ENCODE measurements at places on chromosomes 1 and 21.

- DNase-seq: no peak
Measured at GRCh38 chr1:147849098-147849895, 53.3 kb upstream of the GJA8 start.

DNA sequence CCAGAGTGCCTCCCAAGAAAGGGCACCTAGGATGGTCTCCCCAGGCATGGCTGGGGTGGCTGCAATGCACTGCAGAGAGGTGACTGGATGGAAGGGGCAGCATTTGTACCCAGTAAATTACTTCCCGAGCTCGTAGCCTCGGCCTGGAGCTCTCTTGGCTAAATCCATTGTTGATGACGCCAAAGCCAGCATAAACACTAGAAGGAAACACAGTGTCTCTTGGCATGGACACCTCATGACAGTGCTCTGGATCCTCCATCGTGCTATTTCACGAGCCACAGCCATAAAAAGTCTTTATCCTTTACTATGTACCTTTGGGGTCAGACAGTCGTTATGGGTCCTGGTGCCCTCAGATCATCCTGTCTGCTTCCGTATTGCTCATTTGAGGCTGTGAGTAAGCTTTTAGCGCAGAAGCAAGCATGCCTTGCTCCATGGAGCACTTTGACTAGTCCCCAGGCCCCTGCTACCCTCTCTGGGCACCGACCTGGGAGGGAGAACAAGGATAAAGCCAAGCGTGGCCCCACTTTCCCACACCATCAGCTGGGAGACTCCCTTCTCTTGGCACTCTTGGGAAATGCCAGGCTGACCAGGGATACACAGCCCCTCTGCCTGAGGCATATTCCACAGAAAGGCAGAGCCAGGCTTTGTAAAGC is 10.3 kb upstream of the PRELP start:
- DNase-seq: no peak

DNA sequence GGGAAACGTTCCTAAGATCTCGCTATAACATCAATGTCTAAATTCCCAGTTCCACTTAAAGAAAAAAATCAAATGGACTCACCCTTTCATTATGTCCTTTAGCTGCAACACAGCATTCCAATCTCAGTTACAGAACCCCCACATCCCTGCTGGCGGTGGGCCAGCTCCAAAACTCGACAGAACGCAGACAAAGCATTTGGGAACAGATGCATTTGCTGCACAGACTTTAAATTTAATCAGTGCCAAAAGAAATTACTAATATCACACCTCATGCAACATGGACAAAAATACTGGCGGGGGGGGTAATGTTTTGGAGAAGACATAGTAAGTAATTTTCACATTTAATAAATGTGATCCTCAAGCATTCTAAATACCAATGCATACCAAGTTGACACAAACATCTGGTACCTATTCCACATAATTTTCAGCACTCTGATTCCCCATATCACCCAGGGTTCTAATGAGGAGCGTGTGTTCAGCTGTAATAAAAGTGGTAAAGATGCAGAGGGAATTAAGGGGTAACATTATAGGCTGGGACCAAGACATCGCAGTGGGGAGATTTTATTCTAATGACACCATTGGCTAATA is 79.7 kb downstream of the TGFBR3 start:
- no peak for DNase-seq

- no peak for DNase-seq
Measured at GRCh38 chr21:35002879-35003722, 46.0 kb downstream of the RUNX1 start.

DNA sequence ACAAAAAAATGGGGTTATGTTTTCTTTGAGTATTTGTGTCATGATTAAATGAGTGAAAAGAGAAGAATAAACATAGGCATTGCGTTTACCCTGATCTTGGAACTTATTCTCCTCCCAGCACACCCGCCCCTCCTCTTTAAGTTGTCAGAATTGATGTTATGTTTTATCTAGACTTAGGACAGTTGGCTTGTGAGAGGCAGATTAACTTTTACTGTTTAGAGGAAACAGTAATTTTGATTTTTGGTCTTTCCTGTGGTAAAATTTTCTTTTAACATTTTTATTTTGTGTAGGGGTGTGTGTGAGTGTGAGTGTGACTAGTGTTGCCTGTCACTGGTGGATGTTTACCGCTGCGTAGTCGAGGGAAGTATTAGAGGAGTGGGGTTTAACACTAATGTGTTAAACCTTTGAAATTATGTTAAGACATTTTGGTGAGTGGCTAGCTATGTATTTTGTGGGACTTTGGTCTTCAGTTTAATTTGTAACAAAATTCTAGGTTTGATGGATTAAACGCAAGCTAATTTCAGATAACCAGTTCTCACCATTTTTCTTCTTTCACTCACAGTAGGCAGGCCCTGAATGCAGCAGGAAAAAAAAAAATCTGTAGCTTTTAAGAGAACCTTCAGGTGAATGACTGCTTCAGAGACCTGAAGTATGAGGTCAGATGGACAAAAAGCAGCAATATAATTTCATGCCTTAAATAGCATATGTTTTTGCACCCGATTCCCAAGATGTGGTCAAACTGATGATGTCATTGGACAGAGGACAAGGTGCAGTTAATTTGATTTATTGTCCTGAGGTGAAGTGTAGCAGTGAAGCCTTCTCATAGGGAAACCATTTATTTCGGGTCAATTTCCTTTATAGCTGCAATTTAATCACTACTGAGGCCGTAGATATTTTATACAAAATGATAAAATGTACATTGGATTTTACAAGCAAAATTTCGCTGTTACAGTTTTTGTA is 2.7 kb downstream of the POU2F1 start:
- no peak for DNase-seq

- no peak for DNase-seq
Measured at GRCh38 chr1:233582439-233582838, 31.5 kb upstream of the KCNK1 start.

- peak; percentile 39 for DNase-seq
Measured at GRCh38 chr1:167059045-167059808, 30.9 kb downstream of the GPA33 start.

DNA sequence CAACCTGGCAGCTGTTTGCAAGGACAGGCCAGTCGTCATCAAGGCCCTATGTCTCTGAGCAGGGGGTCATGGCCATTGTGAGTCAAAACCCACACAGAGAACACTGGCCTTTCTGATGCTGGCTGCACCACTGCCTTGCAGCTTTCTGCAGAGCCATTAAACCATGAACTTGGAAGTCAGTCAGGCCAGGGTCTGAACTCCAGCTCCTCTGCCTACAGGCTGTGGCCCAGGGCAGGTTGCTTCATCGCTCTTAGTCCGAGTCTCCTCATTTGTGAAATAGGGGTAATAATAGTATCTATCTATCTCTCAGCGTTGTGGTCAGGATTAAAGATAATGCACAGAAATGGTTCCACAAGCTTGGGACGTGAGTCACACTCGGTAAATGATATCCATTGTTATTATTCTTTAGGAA is 35.8 kb upstream of the HIVEP3 start:
- no peak for DNase-seq

- DNase-seq: no peak
Measured at GRCh38 chr1:90710579-90711536, 6.2 kb downstream of the BARHL2 start.

DNA sequence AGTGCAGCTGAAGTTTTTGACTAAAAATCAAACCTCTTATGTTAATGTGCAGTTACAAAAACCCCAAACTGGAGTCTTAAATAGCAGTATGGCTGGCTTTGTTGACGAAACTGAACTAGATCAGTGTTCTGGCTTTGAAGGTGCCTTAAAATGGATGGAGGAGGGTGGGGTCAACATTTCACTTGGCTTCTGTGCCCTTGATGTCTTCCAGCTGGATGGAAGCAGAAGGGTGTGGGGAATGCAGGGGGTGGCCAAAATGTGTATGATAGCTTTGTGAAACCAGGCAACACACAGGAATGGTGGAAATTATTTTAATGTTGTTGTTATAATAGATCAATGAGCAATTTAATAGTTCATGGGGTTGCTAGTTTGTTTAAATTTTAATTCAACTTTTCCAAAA is 96.8 kb upstream of the C1orf105 start:
- no peak for DNase-seq

GRCh38 chr1:39996396-39997004 is 41.6 kb downstream of the MFSD2A start:
- DNase-seq: no peak

GRCh38 chr1:211601159-211601558 is 22.2 kb upstream of the SLC30A1 start:
- no peak for DNase-seq

DNA sequence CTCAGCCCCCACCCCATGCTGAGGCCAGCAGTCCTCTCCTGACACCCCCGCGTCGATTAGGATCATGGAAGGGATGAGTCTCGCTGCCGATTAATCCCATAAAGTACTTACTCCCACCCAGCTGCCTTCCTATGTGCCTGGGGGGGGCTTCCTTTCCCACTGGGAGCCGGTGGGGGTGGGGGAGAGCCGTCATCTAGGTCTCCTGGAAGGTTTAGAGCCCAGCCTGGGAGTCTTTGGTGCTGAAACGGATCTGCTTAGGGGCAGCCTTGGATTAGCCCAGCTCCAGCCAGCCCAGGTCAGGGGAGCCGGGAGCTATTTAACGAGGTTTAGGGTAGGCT is 9.8 kb downstream of the SAMD11 start:
- no peak for DNase-seq

DNA sequence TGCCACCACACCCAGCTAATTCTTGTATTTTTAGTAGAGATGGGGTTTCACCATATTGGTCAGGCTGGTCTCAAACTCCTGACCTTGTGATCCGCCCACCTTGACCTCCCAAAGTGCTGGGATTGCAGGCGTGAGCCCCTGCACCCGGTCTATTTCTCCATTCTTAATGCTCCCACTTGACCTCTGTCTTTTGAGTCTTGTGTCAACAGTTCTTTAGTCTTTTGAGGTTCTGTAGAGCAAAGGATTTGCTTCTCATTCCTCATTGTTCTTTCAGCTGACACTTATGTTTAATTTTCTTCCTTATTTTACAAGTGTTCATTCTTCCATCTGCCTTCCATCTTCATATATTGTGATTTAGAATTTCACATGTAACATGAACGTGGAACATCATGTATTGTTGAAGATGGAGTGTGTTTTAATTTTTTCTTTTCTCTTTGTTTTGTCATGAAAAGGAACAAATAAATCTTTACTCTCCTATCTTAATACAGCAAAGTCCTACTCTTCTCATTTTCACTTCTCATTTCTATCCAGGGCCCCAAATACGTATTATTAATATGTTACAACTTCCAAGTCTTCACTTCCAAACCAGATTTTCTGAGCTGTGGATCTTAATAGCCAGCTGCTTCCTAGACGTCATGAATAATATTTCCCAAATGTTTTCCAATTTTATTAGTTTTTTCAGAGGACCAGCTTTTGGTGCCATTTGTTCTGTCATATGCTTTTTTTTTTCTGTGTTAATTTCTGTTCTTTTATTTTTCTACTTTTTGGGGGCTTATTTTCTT is 16.9 kb downstream of the MTF2 start:
- DNase-seq: no peak

GRCh38 chr1:23422941-23423340 is 1.6 kb downstream of the TCEA3 start:
- no peak for DNase-seq

GRCh38 chr1:185241127-185241526 is 75.9 kb downstream of the IVNS1ABP start:
- no peak for DNase-seq

DNA sequence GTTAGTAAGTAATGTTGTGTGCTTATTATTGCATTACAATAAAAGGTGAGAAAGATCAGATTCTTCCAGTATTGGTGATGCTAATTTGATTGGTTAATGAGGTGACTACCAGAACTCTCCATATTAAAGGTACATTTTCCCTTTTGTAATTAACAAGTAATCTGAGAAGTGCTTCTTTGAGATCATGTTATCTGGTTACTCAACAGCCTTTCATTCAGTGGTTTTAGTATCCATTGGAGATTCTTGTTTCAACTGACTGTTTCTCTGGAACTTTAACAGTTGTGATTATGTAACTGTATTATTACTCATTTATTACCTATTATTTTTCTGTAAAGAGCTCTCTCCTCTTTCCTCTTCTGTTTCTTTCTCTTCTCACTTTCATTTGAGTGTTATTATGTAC is 86.7 kb downstream of the PEX14 start:
- DNase-seq: no peak

GRCh38 chr1:219913005-219913770 is 15.2 kb downstream of the SLC30A10 start:
- no peak for DNase-seq

DNA sequence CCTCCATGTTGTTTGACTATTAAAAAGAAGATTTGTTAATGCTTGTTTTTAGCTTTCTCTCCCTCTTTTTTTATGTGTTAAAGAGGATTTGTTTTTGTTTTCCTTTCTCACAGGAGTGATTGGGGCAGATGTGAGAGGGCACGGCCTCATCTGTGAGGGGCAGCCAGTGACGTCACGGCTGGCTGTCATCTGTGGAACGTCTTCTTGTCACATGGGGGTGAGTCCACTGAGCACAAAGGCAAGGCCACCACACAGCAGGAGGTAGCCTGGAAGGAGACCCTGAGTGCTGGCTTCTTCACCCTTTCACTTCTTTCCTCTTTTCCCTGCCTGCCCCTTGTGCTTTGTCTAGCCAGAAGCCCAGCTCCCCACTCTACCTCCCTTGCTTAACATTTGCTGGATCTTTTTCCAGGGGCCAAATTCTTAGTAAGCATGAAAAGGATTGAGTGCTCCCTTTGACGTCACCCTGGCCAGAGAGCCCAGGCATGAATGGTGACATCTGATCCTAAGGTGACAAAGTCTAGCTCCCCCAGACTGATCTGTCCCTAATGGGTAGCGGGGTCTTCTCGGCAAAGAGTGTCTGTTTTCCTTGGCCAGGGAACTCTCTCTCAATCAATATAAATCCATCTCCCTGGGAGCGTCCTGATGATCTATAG is 257.2 kb downstream of the FGGY start:
- no peak for DNase-seq

DNA sequence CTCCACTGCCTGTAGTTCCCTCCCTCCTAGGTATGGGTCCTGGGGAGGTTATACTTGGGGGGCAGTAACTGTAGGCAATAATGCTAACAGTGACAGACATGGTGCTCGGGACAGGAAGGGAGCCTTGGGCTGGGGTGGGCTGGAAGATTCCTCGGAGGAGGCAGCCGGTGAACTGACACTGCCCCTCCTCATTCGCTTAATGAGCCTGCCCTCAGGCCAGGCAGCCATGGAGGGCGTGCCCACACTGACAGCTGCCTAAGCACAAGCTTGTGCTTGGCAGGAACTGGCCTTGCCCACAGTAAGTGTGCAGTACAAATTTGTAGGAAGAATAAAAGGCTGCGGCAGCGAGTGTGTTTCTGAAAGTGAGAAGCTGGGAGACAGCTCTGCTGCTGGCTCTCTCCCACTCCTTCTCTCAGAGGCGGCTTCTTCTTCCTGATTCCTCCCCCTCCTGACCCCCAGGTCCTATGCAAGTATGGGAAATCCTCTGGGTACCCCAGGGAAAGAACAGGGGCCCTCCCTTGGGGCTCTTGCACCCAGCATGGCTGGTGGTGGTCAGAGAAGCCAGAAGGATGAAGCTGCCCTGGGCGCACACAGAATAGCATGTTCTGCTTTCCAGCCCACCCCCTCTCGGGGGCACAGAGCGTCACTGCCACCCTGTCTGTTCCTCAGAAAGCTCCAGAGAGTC is 23.6 kb downstream of the OPTC start:
- no peak for DNase-seq

DNA sequence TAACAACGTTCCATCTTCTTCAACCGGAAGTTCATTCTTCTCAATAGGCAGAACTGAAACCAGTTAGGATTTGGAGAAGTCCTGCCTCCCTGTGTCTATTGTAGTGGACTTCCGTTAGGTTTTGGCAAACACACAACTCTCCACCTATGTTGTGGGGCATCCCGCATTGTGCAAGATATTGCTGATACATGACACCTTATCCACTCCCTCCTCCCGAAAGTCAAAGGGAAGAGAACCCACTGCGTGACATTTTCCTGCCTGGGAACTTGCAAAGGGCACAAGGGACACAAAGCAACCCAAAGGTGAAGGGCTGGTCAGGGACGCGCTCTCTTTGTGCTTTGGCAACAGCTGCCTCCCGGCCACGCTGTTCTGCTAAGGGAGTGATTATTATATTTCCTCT is 164.8 kb downstream of the TPR start:
- no peak for DNase-seq

Data from stimulated activated CD8-positive, alpha-beta memory T cell treated with anti-CD3 and anti-CD28 coated beads, Interleukin-15, amount 100 ng/mL, for 4 hours (primary cell).